ENCODE measurements at places on chromosomes 7 and 10.

DNA sequence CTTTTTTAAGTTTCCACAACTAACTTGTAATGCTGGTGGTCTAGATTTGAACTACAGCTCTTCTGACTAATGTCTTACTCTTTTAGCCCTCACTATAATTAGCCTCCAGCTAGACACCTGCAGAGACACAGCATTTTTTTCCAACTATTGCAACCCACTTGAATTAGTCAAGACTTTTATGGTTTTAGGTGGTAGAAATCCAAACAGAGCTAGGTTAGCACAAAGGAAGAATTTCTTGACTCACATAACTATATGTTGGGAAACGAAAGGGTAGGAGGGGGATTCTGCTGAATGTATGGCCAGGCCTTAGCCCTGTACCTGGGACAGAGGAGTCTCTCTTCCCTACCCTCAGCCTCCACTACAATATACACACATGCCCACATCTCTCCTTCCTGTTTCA is 586.1 kb downstream of the INHBA start:
- peak; percentile 98 for DNase-seq

DNA sequence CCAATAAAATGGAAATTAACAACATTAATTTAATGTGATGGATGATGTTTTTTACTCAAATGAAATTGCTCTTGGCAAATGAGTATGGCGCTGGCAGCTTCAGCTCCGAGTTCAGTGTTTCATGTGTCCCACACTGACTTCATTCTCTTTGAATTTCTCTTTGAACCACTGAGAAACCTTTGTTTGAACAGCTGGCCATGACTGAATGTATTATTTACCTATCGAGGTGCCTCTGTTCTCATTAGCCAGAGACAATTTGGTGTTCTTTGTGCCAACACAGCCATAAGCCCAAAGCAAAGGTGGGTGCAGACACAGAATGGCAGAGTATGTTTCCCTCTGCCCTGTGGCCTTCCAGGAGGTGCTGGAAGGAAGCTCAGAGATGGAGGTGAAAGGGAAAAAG is 42.1 kb downstream of the TMEM178B start:
- no peak for DNase-seq

- DNase-seq = peak; percentile 85
These were observed 19.3 kb downstream of the MYO1G start for GRCh38 chr7:44959433-44959951.

DNA sequence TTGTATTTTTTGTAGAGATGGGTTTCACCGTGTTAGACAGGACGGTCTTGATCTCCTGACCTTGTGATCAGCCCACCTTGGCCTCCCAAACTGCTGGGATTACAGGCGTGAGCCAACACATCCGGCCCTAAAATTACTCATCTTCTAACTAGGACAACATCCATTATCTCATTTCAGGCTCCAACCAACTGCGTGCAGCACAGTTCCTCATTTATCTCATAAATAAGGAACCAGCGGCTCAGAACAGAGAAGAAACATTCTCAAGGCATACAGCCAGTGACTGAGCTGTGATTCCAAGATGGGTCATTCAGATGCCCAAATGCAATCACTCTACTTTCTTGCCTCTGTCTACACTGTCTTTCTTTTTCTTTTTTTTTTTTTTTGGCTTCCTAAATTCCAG is 356.1 kb downstream of the ELMO1 start:
- no peak for DNase-seq

DNA sequence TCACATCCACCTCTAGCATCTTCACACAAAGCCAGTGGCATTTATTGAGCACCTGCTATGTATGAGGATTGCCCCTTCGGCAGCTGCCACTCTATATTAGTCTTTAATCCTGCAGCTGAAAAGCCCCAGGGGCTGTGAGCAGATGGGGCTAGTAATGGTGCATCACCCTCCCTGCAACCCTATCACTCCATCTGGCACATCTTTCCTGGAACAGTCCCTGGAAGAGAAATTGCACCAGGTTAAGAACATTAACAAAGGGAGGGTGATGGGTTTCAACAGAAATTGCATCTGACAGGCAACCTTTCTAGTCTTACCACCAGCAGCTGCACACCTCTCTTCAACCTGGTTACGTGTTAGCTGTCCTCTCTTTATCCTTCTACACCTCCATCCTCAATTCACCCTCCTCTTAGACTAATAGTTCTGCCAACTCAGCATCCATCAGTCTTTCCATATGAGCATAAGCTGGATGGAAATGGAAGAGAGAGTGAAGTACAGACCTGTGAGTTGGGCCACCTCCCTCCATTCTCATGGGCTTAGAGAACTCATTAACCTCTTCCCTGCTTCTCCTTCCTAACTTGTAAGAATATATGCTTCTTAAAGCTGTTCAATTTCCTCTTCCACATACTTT is 168.6 kb upstream of the NEBL start:
- DNase-seq = no peak

GRCh38 chr7:119900996-119901672 is 371.8 kb upstream of the KCND2 start:
- no peak for DNase-seq

GRCh38 chr10:113523071-113523470 is 29.8 kb upstream of the HABP2 start:
- DNase-seq = no peak

All from foreskin keratinocyte (primary cell).